ENCODE measurements at places on chromosomes 5 and 9.

DNA sequence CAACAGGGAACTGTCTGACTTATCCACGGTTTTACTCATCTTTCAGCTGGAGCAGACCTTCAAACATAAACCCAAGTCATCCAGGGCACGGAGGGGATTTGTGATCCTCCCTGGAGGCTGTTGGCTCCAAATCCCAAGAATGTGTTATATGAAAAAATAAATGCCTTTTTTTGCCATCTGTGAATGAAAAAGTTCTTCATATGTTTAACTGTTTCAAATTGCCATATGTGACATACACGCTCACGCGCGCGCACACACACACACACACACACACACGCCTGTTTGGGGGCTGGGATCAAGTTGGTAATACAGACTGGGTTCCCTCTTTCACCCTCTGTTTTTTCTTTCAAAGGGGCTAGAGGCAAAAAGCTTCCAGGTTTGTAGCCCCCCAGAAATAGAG, 164.4 kb upstream of the EFNA5 start:
- no peak for DNase-seq

- no peak for DNase-seq
Observed at GRCh38 chr5:87876616-87877015, 392.0 kb downstream of the TMEM161B start.

- DNase-seq = no peak
Observed at GRCh38 chr5:103013933-103014552, 105.9 kb downstream of the GIN1 start.

DNA sequence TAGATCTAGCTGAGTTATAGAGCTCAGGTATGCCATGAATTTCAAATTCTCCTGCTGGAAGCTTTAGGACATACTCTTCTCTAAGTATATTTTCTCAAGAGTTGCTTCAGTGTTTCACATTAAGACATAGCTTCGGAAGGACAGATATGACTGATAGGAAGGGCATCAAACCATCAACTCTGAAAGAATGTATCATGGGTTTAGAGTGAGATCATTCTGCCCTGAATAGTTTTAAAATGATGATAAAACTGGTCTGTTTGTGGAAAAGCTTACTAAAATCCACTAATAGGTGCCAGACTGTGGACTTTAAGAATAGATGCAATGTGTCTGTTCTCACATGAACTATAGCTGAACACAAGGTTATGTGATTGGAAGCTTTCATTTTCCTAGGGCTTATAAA, 8.4 kb downstream of the SPEF2 start:
- DNase-seq = no peak

- no peak for DNase-seq
Observed at GRCh38 chr5:54841481-54841880, 143.9 kb downstream of the ESM1 start.

DNA sequence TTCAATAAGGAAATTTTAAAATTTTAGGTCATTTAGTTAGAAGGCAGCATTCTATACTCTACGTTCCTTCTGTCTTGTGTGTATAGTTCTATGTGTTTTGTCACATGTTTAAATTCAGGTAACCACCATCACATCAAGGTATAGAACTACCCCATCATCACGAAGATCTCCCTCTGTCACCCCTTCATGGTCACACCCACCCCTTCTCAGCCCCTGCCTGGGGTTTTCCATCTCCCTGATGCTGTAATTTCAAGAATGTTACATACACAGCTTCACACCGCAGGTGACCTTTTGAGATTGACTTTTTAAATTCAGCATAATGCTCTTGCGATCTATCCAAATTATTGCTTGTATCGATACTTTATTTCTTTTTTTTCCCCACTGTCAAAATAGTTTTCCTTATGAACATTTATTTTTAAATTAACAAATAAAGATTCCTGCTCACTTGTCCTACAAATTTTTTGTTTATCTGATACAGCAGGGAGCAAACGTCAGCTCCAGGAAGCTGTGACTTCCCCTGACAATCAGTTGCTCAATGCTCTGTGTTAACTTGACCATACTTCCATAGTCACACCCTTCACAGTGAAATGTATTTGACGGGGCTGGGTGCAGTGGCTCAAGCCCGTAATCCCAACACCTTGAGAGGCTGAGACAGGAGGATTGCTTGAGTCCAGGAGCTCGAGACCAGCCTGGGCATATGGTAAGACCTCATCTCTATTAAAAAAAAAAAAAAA, 10.2 kb downstream of the BTNL8 start:
- DNase-seq = no peak

- no peak for DNase-seq
Observed at GRCh38 chr9:7592321-7593316, 207.0 kb downstream of the DMAC1 start.

- no peak for DNase-seq
Observed at GRCh38 chr5:167902298-167902697, 389.1 kb upstream of the WWC1 start.

GRCh38 chr5:179378441-179379271, 33.4 kb upstream of the ADAMTS2 start:
- DNase-seq = no peak

DNA sequence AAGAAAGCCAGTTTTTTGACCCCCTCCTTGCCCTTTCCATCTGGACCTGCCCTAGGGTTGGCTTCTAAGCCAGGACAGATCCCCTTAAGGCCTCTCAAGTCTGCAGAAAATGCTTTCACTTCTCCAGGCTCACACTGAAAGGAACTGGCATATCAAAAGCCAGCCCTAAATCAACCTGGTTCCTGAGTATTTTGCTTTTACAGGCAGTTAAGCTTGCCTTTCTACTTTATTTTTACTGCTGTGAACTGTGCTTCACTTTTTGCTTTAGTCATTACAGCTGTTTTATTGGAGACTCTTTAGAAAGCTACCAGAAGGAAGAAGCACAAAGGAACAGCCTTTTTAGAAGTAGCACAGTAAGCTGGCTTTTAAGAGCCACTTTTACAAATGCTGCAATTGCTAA, 5.0 kb downstream of the TARS1 start:
- DNase-seq = no peak

GRCh38 chr9:126864771-126865170, 4.3 kb downstream of the ZBTB34 start:
- DNase-seq = no peak

Data from NCI-H2081 (cell line).